ENCODE measurements at places on chromosomes 7 and 10.

DNA sequence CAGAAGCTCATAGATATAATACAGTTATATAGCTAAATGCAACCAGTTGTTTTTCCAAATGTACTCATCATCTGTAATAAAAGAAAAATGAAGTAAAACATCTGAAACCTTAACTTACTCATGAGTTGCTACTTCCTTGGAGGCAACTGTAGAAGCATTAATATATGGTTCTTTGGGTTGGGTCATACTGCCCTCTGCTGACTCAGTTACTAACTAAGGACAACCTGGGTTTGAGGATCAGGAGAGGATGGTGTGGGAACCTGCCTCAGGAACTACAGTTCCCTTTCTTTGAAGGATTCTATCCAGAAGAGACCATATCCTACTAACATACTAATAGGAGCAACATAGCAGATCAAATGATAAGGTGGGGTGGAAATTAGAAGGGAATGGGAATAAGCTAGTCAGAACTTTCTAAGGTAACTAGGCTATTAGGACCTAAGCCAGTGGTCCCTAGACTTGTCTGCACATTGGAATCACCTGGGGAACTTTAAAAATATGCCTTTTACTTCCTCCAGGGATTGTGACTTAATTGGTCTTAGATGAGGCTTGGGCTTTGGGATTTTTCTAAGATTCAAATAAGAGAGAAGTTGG lies 20.7 kb downstream of the COX15 start:
- no peaks in the 10 kb centered on the region for H3K4me1 ChIP-seq
- H3K27ac ChIP-seq: no peak overlapping the region
- peaks cover 39% of the 10 kb centered on the region for H3K36me3 ChIP-seq
- H3K4me3 ChIP-seq: no peak overlapping the region
- no peaks in the 10 kb centered on the region for H3K27me3 ChIP-seq

DNA sequence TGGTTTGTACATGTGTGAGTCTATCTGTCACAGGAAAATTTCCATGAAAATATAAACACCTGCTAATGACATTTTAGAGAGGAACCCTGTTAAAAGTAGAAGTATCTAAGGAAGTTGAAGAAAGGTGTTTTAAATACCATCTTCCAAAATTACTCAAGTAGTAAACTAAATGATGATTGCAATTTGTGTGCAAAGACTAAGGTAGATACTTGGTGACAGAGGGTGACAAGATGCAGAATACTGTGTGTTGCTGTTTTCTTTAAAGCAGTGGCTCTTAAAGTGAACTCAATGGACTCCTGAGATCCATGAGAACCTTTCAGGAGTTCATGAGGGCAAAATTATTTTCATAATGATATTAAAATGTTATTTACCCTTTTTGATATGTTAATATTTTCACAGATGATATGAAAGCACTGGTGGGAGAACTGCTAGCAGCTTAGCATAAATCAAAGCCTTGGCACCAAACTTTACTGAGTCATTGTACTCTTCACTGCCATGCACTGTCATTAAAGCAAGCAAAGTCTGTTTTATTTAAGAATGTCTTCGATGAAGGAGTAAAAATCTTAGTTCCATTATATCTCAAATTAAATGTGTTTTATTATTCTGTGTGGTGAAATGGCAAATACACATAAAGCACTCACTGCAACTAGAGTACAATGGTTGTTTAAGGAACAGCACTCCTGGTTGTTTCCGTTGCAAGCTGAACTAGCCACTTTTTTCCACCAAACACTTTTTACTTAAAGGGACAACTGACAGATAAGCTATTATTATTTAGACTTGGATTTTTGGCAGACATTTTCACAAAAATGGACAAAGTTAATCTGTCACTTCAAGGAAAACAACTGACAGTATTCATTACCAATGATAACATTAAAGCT lies 133.7 kb downstream of the LRRN3 start:
- DNase-seq: no peak
- no peaks in the 10 kb centered on the region for H3K4me1 ChIP-seq
- H3K27ac ChIP-seq: no peak overlapping the region

DNA sequence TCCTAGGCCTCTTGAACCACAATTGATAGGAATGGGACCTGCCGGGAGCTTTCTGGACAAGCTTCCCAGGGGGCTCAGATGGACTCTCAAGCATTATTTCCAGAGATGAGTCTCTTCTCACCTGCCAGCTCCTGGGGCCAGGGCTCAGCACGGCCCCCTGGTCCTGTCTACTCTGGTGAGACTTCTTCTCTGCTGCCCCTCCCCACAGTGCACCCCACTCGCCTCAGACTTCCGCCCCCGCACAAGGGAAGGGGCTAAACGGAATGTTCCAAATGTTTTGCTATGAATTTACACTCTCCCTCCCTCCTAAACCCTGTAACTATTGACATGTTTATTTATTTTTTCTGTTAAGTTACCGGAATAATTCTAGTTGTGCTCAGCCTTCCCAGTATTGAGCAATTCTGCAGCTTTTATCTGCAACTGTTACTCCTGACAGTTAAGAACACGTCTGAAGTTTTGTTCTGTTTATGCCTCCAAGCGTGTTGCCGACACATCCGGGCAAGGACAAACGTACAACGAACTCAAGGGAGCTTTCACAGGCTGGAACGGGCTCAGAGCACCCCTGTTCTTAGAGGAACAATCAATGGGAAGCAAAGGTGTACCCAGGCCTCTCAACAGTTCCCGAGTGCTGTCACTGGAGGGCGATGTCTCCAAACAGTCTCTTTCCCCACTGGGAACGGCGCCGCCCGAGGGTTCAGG lies 55.2 kb downstream of the FHIP2A start:
- H3K4me1 ChIP-seq: peaks cover 7% of the 10 kb centered on the region
- H3K27ac ChIP-seq: no peak overlapping the region
- no peaks in the 10 kb centered on the region for H3K27me3 ChIP-seq
- DNase-seq: peak; percentile 87
- no peak overlapping the region for H3K4me3 ChIP-seq

DNA sequence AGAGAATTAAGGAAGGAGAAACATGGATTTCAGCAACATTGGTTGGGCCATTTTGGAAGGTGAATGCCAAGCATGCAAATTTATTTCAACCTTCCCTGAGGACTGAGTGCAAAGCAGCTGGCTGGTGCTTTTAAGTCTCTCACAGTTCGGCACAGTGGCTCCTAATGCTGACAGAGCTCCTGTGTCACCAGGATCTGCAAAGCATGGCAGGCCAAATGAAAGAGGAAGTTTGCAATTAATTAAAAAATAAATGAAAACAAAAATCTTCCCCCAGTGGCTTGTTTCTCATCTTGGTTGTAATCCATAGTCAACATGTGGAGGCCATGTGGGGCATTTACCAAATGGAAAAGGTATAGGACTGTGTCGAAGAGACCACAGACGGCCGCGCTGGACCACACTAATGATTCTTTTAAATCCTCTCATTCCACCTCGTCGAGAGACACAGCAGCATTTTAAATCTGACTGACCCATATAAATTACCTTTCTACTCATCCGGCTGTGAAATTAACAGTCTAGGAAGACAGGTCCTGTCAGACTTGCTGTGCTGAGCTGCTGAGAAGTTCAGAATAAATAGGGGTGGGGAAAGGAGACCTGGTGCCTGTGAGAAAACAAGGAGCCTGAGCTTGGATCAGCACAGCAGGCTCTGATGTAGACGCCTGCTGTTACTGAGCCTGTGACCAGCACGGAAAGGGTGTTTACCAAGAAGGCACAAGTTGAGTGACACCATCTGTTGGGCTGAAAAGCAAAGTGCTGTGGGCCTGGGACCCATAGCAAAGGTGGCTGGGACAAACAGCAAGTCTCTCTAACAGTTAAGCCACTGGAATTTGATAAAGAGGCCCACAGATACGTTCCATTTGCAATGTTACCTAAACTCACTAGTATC lies 136.0 kb upstream of the COL1A2 start:
- H3K4me1 ChIP-seq: no peaks in the 10 kb centered on the region
- H3K27me3 ChIP-seq: no peaks in the 10 kb centered on the region
- peak; percentile 47 for DNase-seq
- no peak overlapping the region for H3K4me3 ChIP-seq
- H3K36me3 ChIP-seq: no peaks in the 10 kb centered on the region
- no peak overlapping the region for H3K27ac ChIP-seq

GRCh38 chr7:139777133-139777891 lies 486 bp downstream of the HIPK2 start:
- H3K4me1 ChIP-seq: no peaks in the 10 kb centered on the region
- no peak overlapping the region for H3K27ac ChIP-seq
- H3K36me3 ChIP-seq: no peaks in the 10 kb centered on the region
- DNase-seq: no peak
- H3K27me3 ChIP-seq: peaks cover 2% of the 10 kb centered on the region

- H3K36me3 ChIP-seq: no peaks in the 10 kb centered on the region
- no peaks in the 10 kb centered on the region for H3K4me1 ChIP-seq
- H3K4me3 ChIP-seq: no peak overlapping the region
- no peaks in the 10 kb centered on the region for H3K27me3 ChIP-seq
- no peak for DNase-seq
These were observed 44.0 kb downstream of the ASB4 start for GRCh38 chr7:95529701-95530100.

DNA sequence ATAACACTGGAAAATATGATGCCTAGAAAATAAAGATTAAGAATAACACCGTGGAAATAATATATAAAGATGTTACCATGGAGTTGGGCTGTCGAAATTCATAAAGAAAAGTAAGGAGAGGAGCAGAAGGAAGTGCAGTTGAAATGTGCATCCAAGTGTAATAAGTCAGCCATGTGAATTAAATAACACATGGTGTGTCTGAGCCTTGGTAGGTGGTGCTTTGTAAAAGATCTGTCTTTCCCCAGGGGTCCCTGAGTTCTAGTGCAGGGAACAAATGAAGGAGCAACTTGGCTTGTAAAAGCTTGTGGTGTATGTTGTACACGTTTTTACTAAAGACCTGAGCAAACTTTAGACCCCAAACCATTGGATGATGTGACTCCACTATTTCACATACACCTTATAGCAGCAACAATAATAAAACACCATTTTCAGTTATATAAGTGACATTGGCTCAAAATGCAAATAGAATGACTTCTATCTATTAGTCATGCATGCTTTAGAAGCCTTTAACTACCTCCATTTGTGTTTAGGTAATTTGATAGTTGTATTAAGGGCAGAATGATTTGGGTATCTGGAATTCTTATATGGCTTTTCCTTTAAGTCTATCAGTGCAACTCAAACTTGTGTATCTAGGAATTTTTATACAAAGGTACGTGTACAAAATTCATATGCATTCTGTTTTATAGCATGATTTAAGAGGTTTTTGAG lies 11.3 kb downstream of the STARD3NL start:
- peaks cover 18% of the 10 kb centered on the region for H3K4me1 ChIP-seq
- no peak for DNase-seq
- no peak overlapping the region for H3K4me3 ChIP-seq
- no peaks in the 10 kb centered on the region for H3K36me3 ChIP-seq
- H3K27ac ChIP-seq: no peak overlapping the region

GRCh38 chr7:13874783-13875182 lies 114.7 kb downstream of the ETV1 start:
- no peaks in the 10 kb centered on the region for H3K27me3 ChIP-seq
- no peak overlapping the region for H3K4me3 ChIP-seq
- no peak overlapping the region for H3K27ac ChIP-seq
- DNase-seq: no peak
- H3K4me1 ChIP-seq: no peaks in the 10 kb centered on the region
- no peaks in the 10 kb centered on the region for H3K36me3 ChIP-seq

DNA sequence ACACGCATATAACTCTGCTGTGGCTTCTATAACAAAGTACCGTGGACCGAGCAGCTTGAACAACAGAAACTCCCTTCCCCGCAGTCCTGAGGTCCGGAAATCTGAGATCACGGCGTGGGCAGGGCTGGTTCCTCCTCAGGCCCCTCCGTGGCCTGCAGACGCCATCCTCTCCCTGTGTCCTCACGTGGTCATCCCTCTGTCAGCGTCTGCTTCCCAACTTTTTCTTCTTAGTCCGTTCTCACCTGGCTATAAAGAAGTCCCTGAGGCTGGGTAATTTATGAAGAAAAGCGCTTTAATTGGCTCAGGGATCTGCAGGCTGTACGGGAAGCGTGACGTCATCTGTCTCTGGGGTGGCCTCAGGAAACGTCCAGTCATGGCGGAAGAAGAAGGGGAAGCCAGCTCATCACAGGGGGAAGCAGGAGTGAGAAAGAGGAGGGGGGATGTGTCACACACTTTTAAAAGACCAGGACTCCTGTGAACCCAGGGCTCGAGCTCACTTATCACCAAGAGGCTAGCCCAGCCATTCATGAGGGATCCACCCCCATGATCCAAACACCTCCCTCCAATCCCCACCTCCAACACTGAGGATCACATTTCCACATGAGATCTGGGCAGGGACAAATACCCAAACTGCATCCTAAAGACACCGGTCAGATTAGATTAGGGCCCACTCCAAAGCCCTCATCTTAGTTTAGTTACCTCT lies 91.2 kb upstream of the INSIG1 start:
- H3K27me3 ChIP-seq: no peaks in the 10 kb centered on the region
- H3K4me3 ChIP-seq: no peak overlapping the region
- no peak overlapping the region for H3K27ac ChIP-seq

DNA sequence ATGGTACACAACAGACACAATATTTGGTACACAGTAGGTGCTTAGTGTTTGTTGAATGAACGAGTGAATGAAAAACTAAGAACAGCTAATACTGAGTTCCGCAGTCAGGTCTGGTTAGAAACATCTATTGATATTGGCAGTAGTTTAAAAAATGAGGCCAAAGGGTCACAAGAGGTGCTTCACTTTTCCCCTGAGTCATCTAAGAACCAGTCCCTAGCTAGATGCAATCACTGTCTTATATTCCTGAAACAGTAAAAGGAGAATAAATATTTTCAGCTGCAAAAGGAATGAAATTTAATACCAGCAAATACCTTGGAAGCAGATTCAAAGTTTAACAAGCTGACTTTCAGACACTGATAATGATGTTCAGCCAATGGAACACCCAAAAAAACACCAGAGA lies 54.5 kb downstream of the SCRN1 start:
- no peaks in the 10 kb centered on the region for H3K4me1 ChIP-seq
- H3K36me3 ChIP-seq: peaks cover 34% of the 10 kb centered on the region
- H3K4me3 ChIP-seq: no peak overlapping the region
- no peak overlapping the region for H3K27ac ChIP-seq

DNA sequence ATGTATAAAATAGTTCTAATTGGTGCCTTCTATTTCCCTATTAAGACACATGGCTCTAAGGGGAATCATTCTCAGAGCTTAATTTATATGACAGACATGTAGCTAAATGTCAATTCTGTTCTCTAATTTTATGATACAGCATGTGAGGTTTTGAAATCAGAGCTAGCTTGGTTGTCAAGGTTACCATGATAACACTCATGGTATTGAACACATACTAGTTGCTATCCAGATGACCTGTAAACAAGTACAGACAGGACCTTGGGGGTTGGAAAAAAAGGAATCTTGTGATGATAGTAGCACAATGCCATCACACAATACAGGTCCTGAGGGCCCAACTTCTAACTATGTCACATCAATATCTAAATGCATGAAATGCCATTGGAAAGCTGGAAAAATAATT lies 49.2 kb downstream of the RHOBTB1 start:
- H3K4me3 ChIP-seq: no peak overlapping the region
- no peaks in the 10 kb centered on the region for H3K4me1 ChIP-seq
- H3K27ac ChIP-seq: no peak overlapping the region
- H3K36me3 ChIP-seq: no peaks in the 10 kb centered on the region
- no peaks in the 10 kb centered on the region for H3K27me3 ChIP-seq
- no peak for DNase-seq

Measured in H1 (cell line).